HL-60 (cell line): ENCODE measurements at places on chromosomes 11 and 22.
A peak's percentile ranks its signal among the peaks of the same experiment; 100 is the strongest.

- no peak for DNase-seq
Observed at GRCh38 chr11:66886671-66887221, 29.9 kb downstream of the LRFN4 start.

DNA sequence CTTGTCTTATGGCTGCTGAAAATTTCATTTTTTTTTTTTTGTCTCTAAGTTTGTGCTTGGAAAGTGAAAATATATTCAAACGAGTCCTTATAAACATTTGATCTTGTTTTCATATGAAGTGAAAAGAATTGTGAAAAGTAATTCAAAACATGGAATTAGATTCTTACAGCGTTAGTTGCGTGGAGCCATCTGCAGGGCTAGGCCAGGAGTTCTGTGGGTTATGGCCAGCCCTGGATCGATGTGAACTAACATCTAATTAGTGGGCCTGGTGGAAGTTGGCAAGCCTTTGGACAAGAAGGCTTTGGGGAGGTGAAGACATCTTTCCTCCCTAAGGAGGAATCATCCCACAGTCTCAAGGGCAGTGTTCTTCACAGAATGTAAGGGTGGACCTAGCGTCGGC lies 37.2 kb downstream of the PARVA start:
- no peak for DNase-seq

- peak; percentile 59 for DNase-seq
Observed at GRCh38 chr22:40044870-40045834, 50.4 kb downstream of the FAM83F start.

DNA sequence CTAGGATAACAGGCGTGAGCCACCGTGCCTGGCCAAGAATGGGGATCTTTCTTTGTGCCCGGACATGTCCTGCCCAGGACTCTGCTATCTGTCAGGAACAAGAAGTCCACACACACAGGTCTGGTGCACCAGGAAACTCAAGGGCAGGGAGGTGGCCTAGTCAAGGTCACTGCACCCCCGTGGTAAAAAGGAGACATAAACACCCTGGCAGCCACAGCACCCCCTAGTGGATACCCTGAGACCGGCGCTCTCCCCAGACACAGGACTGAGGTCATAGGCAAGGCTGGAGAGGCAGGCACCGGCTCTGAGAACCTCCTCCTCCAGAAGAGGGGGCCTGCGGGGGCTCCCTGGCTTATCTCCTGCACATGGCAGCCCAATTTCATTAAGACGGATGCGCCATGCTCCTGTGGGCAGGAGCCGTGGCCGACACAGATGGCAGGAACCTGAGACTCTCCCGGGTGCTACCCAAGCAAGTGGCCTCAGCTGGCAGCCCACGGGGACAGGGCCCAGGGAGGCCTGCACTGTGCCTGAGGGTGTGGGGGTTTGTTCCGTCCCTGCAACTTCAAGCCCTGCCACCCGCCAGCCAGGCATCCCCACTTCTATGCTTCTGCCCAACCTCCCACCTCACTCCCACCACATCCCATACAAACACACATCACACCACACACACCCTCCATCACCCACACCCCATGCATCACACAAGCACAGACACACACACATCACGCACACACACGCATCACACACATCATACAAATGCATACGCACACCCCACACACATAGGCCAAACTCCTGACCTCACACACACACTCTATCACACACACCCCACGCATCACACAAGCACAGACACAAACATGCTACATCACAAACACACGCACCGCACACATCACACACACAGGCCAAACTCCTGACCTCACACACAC lies 19.6 kb downstream of the MACROD1 start:
- peak; percentile 56 for DNase-seq

GRCh38 chr11:35990816-35991215 lies 47.0 kb downstream of the LDLRAD3 start:
- DNase-seq: no peak

- DNase-seq: peak; percentile 20
Observed at GRCh38 chr22:43993072-43993760, 30.9 kb upstream of the PARVB start.

GRCh38 chr11:66327171-66328030 lies 8.8 kb downstream of the RIN1 start:
- no peak for DNase-seq

- no peak for DNase-seq
Observed at GRCh38 chr22:41352058-41352457, 29.7 kb upstream of the TEF start.

- DNase-seq: no peak
Observed at GRCh38 chr22:49983148-49984042, 22.8 kb downstream of the PIM3 start.
